Ammon's horn (tissue), 1 donor: ENCODE measurements at places on chromosomes 3 and 15.

GRCh38 chr3:14414846-14415464 lies 12.5 kb downstream of the SLC6A6 start:
- DNase-seq: peak; percentile 65

DNA sequence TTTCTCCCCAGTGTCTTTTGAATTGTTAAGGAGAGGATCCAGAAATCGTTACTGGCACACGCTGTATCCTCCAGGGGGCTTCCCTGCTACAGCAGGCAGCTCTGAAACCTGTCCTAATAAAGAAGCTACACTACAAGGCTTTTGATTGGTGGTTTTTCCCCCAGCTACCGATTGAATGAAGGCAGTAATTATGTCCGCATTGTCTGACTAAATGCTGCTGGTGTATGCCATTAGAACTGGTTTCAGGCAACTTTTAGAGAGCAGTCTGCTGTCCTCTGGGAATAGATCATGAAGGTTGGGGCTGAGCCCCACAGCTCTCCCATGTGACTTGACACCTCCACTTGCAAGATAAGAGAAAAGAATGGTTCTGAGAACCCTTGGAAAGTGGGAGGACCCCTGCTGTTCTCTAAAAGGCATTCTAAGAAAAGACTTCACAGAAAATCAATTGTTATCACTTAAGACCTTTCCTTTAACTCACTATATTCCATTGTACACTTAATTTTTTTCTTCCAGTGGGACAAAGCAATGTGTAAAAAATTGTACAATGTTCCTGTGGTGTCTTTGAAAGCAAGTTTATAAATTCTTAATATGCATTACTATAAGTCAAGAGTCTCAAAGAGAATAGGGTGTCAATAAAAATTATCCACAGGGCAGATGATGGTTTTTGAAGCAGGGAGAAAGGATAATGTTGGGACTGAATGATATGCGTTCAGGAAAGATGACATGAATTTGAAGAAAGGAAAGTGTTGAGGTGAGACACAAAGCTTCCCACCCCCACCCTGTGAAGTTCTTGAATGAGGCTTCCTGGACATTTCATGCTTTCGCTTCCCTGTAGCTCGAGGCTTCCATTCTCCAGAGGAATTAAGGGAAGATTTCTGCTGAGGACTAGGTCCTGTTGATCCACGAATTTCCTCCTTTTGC lies 53.0 kb upstream of the DAZL start:
- no peak for DNase-seq

- no peak for DNase-seq
These were observed 90.5 kb upstream of the MYRIP start for GRCh38 chr3:39718674-39719595.

DNA sequence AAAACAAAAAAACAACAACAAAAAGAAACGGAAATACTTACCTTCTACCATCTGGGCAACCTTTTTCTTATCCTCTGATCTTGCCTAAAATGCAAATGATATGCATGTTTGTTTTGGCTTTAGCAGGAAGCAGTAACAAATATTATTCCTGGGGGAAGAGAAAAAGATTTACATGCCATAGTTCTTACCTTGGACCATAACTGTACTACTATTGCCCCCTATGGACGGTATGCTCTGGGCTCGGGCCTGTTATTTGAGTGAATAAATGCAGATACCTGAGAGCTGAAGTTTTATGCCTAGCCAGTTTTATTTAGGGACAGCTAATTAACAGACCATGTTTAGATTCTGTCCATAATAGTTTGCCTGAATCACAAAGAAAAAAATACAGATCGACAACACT lies 12.6 kb upstream of the STARD5 start:
- DNase-seq: no peak

DNA sequence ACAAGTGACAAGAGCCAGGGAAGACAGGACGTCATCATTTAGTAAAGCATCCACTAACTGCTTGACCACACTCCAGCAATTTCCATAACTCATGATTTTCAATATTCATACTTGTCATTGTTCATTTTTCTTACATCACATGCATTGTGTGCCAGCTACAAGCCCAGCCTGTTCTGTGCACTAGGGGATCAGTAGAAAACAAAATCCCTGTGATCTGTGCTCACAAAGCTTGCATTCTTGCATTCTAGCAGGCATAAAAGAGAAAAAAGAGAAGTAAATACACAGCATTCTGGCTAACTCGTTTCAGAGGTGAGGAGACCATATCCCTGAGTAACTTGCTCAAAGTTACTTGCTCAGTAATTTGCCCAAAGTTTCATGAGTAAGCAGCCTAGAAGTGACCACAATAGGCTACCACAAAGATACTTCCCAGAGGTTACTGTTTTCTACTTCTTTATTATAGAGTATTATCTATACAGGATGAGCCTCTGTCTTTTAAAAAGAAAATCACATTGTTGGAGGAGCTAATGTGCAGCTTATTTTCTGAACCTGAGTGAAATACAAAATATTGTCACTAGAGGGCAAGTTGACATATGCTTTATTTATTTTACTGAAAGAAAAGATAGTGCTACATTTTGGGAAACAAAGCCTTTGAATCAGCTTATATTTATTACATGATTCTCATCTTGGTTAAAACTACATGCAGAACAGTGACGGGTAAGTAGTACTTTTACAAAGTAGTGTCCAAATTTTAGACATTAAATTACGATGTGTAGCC lies 701.4 kb upstream of the LMCD1 start:
- DNase-seq: peak; percentile 19

DNA sequence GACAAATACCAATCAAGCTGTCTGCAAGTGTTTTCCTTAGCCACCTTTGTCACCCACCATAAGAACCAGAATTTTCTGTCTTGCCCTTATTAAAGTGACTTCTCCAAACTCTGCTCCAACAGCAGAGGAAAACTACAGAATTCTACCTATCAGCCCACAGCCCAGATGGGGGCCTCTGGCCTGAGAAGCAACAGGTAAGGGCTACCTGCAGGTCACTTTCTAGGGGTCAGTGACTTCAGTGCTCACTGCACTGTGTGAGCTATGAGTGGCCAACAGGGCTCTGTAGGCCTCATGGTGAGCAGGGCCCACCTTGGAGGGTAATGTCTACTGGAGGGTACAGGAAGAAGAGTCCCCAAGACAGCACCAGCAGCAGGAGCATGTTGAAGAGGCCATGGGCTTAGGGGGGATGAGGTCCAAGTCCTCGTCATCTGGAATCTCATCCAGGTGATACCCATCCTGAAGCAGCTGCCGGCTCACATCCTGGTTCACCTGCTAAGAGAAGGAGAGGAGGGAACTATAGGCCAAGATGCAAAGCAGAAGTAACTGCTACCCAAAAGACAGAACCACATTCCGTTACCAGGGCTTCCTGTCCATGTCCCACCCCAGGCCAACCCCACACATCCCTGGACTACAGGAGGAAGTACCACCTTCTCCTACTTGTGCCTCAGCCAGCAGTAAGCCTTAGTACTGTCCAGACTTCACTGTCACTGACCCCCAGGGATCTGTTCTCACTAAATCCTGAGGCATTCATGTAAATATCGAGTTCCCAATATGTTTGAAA lies 4.2 kb downstream of the FAM219B start:
- no peak for DNase-seq

DNA sequence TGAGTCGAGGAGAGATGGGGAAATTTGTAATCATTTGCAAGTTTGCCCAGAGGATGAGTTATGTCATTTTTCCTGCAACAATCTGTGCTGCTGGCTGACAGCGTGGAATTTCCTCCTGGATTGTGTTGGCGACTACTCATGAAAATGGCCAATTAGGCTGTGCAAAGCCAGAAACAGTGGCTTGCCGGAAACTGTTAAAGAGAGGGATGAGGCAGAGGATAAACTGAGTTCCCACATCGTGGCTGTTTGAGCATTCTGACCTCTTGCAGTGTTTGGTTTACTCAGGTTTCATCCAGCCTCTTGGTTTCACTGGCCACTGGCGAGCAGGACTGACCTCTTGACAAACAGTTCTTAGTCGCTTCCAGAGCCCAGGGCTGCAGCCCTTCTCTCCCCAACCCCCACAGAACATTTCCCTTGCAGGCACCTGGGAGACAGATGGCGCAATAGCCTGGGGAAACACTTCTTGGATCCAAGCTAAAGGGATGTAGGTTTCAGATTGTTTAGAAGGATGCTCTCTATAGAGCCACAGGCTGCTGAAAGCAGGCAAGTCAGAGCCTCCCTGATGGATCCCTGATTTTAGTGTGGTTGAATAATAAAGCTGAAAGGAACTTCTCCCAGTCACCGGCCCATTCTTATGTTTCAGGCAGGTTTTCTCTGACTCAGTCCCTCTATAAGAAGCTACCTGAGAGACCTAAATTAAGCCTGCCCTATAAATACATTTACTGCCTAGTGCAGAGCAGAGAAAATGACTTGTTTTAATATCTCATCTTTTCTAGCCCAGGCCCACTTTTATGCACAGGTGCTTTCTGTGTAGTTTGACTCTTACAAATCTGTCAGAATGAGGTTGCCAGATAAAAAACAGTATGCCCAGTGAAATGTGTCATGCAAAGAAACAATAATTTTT lies 92.8 kb upstream of the UBE2E1 start:
- peak; percentile 25 for DNase-seq

GRCh38 chr3:97901313-97902248 lies 70.7 kb downstream of the RIOX2 start:
- DNase-seq: peak; percentile 7

DNA sequence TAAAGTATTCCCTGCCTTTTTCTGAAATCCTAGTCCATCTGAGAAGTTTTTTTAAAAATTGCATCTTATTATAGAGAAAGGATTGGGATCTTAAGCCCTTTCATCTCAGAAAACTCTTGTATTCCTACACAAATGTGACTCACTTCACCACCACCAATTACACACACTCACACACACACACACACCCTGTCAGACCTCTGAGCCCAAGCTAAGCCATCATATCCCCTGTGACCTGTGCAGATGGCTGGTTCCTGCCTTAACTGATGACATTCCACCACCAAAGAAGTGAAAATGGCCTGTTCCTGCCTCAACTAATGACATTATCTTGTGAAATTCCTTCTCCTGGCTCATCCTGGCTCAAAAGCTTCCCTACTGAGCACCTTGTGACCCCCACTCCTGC lies 1181.9 kb downstream of the ROBO2 start:
- no peak for DNase-seq

DNA sequence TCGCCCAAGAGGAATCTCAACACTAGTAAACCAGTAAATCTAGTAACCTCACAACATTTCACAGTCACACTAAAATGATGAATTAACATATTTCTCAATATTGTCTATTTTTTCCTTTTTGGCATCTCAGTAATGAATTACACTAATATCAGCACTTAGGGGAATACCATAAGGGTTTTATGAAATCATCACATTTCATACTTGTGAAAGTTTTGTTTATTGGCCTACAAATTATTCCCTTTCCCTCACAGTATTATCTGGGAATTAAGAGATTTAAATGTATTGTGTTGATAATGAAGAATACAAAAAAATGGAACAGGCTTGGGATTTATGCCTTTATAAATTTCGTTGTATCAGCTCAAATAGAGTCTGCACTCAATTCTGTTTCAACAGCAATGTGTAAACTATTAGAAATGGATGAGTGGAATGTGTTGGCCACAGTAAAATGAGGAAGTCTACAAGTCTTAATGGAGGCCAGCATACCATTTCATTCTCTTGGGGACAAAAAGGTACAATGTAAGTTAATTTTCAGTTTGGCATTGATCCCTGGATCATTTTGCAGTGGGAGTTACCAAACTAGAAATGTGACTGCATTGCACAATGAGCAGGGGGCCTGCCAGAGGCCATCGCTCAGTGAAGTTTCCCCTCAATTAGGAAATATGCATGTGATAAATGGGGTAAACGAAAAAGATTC lies 195.4 kb downstream of the FMN1 start:
- DNase-seq: no peak

- DNase-seq: peak; percentile 52
These were observed 39.4 kb upstream of the FRMD4B start for GRCh38 chr3:69425249-69425648.

DNA sequence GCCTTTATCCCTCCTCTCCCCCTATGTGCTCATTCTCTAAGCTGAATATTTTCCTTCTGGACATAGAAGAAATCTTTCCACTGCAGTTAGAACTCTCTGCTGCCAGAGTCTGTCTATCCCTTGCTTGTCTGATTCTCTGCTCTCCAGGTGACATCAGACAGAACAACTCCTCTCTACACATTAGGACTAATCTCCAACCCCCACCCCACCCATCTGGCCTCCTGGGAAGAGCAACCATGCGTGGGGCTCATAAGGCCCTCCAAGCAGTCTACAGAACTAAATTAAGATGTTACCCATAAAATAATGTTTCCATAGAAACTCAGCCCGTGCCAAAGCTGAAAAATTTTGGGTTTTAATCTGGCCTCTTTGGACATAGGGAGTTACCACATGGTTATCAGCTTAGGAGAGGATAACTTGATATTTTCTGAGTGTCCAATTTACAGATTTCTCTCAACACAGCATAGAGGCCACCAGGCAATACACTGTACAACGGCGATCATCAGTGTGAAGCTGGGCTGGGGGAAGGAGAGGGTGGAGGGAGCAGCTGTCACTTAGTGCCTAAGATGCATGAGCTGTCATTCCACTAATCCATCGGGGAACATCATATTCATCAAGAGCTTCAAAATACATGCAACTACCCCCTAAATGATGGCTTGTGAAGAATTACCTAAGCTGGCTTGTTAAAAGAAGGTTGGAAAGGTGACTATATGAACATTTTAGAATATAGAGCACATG lies 199.4 kb downstream of the CLSTN2 start:
- DNase-seq: no peak

DNA sequence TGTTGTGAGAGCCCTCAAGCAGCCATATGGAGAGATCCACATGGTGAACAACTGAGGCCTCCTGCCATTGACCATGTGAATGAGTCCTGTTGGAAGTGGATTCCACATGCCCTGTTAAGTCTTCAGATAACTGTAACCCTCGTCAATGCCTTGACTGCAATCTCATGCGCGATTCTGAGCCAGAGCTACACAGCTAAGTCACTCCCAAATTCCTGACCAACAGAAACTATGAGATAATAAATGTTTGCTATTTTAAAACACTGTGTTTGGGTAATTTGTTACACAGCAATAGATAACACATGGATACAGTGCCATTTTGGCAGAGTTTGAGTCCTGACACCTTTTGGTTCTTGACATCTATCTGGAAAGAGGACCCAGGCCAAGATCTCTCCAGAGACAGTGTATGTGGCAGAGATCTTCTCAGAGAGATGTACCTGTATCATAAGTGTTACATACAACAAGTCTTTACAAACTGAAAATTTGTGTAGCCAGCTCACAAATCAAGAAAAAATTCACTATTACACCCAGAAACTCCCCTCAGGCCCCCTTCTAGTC lies 34.5 kb upstream of the BNC1 start:
- no peak for DNase-seq

- no peak for DNase-seq
These were observed 234.4 kb upstream of the TBL1XR1 start for GRCh38 chr3:177431525-177432176.
